ENCODE measurements at places on chromosomes 6 and 20. TPM values are rescaled to one million over a fixed set of nuclear protein-coding genes. Genes with fewer than 3 reads are reported as not detected.

The NKAIN4 gene
- polyA plus RNA-seq: 0.40 TPM

The SEMG1 gene
- polyA plus RNA-seq: 0.15 TPM

The GGTLC1 gene
- not detected for polyA plus RNA-seq

The BANF2 gene
- not detected for polyA plus RNA-seq

The ZNF133 gene
- 54.9 TPM for polyA plus RNA-seq

The HTR1B gene
- polyA plus RNA-seq: 0.07 TPM

The FAM83D gene
- polyA plus RNA-seq: 0.17 TPM

The MEP1A gene
- 0.05 TPM for polyA plus RNA-seq

The HLA-DRB1 gene
- 69.2 TPM for polyA plus RNA-seq

Data from adrenal gland (tissue), 19 donors.